Activated naive CD8-positive, alpha-beta T cell treated with anti-CD3 and anti-CD28 coated beads for 36 hours (primary cell): ENCODE measurements at places on chromosomes 7 and 10. TPM values are rescaled to one million over a fixed set of nuclear protein-coding genes. Genes with fewer than 3 reads are reported as not detected.

The ELAPOR2 gene
- 1.6 TPM for total RNA-seq

The SLC29A3 gene
- 4.3 TPM for total RNA-seq

The COMMD3 gene
- total RNA-seq = 53.5 TPM

The HOXA4 gene
- not detected for total RNA-seq

The CACNB2 gene
- total RNA-seq = not detected

The HABP2 gene
- not detected for total RNA-seq

The PPIA gene
- total RNA-seq = 3,071 TPM

The GNAT3 gene
- total RNA-seq = not detected

The IFIT1B gene
- total RNA-seq = not detected

The GDF10 gene
- total RNA-seq = 4.1 TPM

The GDF2 gene
- not detected for total RNA-seq

The CLEC2L gene
- total RNA-seq = not detected

The COBL gene
- not detected for total RNA-seq

The BMS1 gene
- 40.8 TPM for total RNA-seq

The PPP1R3C gene
- 0.36 TPM for total RNA-seq

The IKZF5 gene
- 16.6 TPM for total RNA-seq

The PTN gene
- total RNA-seq = not detected

The DLG5 gene
- 1.6 TPM for total RNA-seq

The GALNT17 gene
- not detected for total RNA-seq

The RPEL1 gene
- not detected for total RNA-seq

The PODXL gene
- 0.70 TPM for total RNA-seq

The C10orf62 gene
- not detected for total RNA-seq

The SFTPA2 gene
- not detected for total RNA-seq

The FAM25G gene
- not detected for total RNA-seq

The SPDYE2 gene
- total RNA-seq = not detected
